ENCODE measurements at places on chromosomes 3 and 15.

DNA sequence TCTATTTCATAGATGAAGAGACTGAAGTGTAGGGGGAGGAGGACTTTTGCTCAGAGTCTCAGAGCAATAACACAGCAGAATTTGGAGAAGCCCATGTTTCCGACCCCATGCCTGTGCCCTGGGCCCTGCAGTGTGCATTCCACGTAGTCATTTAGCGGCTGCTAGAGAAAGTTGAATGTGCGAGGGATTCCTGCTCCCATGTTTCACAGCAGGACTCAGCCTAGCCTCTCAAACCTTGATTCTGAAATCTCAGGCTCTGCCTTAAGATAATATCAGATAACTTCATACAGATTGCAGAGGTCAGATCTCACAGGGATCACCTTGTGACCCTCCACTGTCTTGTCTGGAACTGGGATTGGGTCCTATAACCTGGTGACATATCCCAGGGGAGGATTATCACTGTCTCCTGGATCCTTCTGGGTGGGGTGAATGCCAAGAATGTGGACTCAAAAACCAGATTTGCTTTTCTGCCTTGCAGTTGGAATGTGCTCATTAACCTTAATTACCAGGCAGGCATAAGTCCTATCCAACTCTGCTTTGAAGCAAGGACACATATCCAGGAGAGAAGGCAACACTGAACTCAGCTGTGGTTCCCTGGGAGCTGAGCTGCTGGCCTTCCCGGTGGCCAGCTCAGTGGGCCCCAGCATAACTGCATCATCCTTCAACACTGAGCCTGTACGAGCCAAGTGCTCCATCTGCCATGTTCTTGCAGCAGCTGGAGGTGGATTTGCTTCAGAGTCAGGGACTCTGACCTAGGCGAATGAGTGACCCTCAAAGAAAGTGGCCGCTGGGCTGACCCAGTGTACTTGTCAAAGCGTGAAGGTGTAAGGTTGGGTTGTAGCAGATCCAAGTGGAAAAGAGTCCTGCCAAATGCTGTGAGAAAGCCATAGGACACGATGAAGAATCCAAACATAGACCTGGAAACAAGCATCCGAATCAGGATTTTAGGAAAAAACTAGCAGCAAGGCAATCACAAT lies 43.0 kb downstream of the CTXND1 start:
- no peak for DNase-seq

DNA sequence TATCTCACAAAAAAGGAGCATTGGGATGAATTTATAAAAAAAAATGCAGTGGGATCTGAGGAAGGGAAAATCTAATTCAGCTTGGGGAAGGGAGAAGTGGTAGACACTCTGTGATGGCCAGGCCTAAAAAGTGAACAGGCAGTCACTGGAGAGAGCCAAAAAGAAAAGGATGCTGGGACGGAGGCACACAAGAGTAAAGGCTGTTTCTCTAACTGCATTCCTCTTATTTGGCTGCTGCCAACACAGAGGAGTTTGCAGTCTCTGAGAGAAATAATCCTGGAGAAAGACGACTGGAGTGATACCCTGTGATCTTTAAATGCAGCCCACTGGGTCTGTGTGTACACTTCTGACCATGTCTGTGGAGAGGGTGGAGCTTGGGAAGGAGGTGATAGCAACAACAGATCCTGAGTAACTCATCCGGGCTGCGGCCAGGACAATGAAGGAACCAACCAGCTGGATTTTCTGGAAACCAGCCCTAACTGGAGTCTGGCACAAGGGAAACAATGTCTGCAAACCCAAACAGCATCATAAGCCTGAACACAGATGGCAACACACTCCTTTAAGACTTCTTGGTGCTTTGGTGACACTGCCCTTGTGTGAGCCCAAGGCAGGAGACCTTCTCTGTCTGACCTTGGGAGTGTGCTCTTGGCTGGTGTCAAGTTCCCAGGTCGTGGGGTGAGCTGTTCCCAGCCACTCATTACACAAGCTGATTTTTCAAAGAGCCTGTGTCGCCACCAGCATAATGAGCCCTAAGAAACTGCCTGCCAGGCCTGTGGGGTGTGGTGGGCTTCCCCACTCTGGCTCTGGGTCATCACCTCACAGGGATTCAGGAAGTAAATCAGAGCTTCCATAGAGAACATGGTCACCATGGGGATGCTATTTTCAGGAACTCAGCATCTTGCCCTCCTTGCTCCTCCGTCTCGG lies 8.0 kb downstream of the FYCO1 start:
- DNase-seq = peak; percentile 43

DNA sequence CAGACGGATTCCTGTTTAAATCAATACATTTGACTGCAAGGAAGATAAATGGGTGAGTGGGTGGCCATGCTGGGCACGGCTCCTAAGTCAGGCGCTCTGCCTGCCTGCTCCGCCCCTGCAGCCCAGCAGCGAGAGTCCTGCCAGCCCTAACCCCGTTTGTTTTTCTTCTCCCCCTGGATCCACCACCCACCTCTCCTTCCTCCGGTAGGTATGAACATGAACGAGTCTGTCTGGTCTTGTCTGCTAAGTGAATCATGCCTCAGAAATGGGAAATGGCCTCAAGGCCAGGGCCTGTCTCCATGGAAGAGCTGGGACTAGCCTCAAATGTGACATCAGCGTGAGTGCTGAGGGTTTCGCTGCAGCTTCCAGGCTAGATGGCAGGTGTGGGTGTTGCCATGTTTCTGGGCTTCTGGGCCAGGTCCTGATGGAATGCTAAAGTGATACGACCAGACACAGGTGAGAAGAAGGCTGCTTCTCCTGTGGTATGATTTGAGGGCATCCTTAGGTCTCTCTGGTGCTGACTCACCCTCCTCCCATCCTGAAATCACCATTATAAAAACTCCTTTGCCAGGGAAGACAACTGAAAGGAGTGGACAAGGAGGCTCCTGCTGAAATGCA lies 5.6 kb upstream of the FEM1B start:
- peak; percentile 83 for DNase-seq

- DNase-seq = no peak
These were observed 163.2 kb downstream of the WNT7A start for GRCh38 chr3:13716540-13717221.

- peak; percentile 12 for DNase-seq
These were observed 61.4 kb downstream of the IGF2BP2 start for GRCh38 chr3:185763347-185764005.

- no peak for DNase-seq
These were observed 17.7 kb upstream of the PCCB start for GRCh38 chr3:136232413-136232812.

DNA sequence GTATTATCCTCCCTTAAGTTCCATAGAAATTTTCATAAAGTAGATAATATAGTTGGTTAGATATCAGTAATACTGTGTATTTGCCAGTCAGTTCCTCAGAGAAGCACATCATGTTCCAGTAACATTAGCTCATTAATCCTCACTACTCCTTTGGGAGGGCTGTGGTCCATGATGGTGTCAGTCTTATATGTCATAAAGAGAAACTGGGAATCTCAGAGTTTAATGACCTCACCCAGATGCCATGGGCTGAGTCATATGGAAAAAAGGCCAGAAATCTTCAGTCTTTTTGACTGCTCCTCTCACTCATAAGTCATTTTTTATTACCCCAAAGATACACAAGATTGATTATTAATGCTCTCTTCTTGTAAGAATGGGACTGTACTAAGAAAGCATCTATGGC lies 188.6 kb downstream of the CHL1 start:
- DNase-seq = no peak

- DNase-seq = no peak
These were observed 51.1 kb upstream of the CHD2 start for GRCh38 chr15:92848852-92849598.

- DNase-seq = no peak
These were observed 42.8 kb downstream of the GRIP2 start for GRCh38 chr3:14497321-14497720.

DNA sequence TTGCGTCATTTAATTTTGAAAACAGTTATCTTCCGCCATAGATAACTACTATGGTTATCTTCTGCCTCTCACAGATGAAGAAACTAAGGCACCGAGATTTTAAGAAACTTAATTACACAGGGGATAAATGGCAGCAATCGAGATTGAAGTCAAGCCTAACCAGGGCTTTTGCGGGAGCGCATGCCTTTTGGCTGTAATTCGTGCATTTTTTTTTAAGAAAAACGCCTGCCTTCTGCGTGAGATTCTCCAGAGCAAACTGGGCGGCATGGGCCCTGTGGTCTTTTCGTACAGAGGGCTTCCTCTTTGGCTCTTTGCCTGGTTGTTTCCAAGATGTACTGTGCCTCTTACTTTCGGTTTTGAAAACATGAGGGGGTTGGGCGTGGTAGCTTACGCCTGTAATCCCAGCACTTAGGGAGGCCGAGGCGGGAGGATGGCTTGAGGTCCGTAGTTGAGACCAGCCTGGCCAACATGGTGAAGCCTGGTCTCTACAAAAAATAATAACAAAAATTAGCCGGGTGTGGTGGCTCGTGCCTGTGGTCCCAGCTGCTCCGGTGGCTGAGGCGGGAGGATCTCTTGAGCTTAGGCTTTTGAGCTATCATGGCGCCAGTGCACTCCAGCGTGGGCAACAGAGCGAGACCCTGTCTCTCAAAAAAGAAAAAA lies 1.2 kb downstream of the B2M start:
- DNase-seq = peak; percentile 58

- DNase-seq = no peak
These were observed 412 bp downstream of the SLC51A start for GRCh38 chr3:196216681-196217211.

DNA sequence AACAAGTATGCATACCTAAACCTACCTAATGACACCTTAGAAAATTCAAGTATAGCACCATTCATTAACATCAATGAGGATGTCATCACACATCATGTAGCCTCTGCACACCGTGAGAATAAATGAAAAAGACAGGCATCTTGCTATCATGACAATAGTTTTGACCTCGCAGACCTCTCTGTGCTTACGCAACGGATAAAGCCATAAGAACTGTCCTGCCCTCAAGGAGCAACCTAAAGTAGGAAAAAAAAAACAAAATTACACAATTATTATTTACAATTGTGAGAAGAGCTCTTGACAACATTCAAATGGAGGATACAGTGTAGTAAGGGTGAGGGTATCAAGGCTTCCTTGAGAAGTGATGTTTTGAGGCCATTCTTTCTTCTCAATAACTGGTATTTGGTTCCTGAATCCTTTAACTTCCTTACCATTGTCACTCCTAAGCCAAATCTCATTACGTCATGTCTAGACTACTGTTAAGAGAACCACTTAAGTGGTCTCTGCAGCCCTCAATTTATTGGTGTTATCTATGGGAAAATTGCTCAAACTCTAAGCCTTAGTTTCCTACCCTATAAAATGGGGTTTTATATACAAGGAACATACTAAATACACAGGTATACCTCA lies 7.0 kb upstream of the SETD5 start:
- no peak for DNase-seq
